Activated CD8-positive, alpha-beta memory T cell treated with anti-CD3 and anti-CD28 coated beads for 1 hour (primary cell): ENCODE measurements at places on chromosomes 5 and 9.
A peak's percentile ranks its signal among the peaks of the same experiment; 100 is the strongest.

GRCh38 chr5:157603333-157604190, 28.0 kb upstream of the ADAM19 start:
- DNase-seq: peak; percentile 25

- DNase-seq: no peak
Observed at GRCh38 chr5:127386557-127386956, 96.0 kb downstream of the MEGF10 start.

DNA sequence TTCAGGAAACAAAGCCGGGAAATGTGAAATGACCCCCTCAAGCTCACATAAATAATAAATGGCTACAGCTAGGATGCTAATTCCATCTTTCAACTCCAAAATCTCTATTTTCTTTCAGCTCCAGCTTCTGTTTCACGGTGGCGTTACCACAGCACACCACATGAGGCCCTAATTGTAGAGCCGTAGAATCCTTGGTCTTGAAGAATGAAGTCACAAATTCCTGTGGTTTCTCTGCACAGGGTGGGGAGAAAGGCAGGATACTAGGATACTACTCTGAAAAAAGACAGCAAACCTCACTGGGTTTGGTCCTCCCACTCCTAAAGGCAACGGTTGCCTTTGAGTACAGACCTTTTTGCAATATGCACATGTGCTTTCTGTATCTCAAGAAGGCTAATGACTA, 13.9 kb upstream of the RARS1 start:
- DNase-seq: no peak

- no peak for DNase-seq
Observed at GRCh38 chr5:37206736-37207135, 42.4 kb downstream of the CPLANE1 start.

DNA sequence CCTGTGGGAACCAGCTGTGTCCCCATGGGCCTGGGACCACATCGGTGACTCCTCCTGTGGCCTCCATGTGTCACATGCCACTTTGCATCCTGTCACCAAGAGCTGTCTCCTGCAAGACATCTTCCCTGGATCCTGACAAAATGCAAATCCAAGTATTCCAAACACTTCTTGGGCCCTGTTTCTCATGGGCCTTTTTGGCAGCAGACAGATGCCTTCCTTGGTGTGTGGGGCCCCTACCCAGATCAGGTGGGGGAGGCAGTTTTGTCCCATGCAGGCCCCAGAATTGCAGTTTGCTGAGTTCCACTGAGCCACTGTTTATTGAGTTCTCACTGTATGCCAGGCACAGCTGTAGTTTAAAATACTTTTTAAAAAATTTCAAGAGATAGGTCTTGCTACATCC, 62.5 kb upstream of the GABRP start:
- DNase-seq: no peak

DNA sequence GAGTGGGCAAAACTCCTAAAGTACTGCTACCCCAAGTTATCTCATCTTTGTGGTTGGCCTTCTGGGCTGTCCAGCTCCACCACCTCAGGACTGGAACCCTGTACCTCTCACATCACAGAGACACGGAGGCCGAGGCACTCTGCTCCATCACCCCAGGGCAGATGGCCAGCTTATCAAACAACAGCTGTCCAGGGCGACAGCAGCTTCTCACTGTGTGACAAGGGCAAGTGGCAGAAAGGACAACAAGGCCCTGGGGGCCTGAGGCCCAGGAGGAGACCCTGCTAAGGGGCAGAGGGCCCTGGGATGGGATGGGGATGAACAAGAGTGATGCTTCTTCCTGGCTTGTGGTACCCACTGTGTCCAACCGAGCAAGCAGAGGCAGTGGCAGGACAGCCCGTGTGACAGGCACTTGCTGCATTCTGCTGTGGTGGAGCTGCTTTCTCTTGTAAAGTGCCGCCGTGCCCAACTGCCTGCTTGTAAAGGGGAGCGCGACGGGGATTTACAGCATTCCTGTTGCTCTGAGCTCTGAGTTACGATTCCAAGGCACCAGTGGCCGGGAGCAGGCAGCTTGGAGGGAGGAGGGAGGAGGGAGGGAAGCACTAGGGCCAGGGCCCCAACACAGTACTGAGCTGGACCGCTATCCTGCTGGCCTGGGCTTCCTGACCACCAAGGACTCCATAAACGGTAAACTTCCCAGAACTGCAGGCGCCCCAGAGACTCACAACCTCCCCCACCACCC, 71.2 kb downstream of the SHB start:
- DNase-seq: no peak

DNA sequence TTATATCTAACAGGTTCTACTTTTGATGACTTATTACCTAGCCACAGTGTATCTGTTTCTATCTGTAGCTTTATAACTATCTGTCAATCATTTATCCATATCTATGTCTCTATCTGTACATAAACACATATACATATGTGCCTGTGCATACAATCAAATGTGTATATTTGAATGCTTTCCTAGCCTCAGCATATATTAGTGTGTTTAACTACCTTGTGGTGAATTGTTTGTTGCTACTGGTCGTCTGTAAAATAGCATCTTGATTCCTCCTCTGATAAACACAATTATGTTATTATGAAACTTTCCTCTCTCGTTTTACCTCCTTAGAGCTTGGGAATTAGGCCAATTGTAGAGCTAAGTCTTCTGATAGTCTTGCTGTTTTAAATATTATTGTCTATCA, 44.4 kb downstream of the PARP8 start:
- DNase-seq: no peak

DNA sequence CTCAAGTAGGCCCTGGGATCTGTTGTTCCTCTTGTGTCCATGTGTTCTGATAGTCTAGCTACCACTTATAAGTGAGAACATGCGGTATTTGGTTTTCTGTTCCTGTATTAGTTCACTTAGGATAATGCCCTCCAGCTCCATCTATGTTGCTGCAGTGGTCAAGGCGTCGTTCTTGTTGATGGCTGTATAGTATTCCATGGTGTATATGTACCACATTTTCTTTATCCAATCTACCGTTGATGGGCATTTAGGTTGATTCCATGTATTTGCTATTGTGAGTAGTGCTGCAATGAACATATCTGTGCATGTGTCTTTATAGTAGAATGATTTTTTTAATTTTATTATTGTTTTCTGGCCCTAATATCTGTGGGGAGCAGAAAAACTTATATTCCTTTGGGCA, 74.3 kb downstream of the MAT2B start:
- no peak for DNase-seq

- no peak for DNase-seq
Observed at GRCh38 chr5:125276096-125276495, 529.7 kb upstream of the ZNF608 start.

GRCh38 chr9:127578952-127579853, 32.9 kb upstream of the STXBP1 start:
- peak; percentile 57 for DNase-seq

GRCh38 chr5:171657473-171657872, 128.1 kb upstream of the SMIM23 start:
- DNase-seq: no peak

DNA sequence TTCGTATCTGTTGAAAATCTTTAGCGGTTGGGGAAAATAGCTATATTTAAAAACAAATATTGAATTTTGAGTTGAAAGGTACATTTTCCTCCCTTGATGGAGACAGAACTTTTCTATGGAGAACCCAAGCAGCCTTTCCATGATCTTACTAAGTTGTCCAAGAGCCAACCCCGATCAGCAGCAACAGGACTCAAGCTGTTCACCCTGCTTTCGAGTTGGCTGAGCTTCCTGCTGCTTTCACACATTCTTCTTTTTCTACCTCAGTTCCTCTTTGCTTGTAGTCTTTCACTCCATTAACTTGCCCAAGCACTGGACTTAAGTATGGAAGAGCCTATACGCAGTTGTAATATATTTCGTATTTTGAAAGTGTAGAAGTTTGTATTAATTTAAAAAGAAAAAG, 59.4 kb downstream of the IL6ST start:
- no peak for DNase-seq

GRCh38 chr9:126126807-126127206, 199.8 kb upstream of the MVB12B start:
- DNase-seq: no peak

DNA sequence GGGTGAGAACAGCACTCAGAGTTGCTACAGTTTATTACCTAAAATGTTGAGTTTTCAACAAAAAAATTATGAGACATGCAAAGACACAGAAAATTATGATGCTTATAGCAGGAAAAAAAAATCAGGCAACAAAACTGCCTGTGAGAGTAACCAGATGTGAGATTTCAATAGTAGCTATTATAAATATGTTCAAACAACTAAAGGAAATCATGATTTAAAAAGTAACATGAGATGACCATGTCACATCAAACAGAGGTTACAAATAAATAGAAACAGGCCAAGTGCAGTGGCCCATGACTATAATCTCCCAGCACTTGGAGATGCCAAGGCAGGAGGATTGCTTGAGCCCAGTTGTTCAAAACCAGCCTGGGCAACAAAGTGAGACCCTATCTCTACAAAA, 12.1 kb upstream of the RIMOC1 start:
- DNase-seq: no peak

DNA sequence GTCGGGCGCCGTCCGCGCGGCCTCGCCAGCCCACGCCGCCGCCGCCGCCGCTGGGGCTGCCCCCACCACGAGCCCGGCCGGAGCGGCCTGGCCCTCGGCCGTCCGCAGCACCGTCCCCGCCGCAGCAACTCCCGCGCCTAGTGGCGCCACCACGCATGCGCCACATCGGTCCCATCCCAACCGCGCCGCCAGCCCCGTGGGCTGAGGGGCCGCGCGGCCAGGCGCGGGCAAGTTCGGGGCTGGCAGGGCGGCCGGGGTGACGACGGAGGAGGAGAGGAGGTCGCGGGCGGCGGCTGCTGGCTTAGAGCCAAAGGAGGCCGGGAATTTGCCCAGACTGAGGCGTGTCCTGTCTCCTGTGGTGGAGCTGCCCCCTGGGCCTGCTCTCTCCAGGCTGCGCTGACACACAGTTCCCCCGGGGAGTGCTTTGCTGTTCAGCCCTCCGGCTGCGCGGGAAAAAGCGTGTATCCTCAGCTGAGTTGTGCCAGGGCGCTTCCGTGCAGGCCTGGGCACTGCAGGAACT, at the start of gene TUSC1:
Gene TUSC1 (minus strand): TSS at position 298 of the 520 bp plus-strand sequence. CDS start 132 bp downstream, at position 166.
- no peak for DNase-seq

DNA sequence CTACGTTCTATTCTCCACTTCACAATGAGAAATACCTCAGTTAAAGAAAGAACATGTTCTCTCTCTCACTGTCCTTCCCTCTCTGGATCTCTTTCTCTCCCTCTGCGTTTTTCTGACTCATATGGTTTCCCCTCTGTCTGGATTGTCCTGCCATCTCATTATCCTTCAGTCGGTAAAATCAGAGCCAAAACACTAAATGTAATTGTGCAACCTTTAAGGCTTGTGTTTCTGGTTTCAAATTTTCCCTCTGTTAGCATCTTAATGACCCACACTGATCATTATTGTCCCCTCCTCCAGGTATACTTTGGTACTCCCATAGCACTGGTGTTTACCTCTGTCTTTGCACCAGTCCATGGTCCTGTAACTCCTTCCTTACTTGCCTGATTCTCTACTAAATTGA, 509.4 kb upstream of the C9orf72 start:
- DNase-seq: no peak

DNA sequence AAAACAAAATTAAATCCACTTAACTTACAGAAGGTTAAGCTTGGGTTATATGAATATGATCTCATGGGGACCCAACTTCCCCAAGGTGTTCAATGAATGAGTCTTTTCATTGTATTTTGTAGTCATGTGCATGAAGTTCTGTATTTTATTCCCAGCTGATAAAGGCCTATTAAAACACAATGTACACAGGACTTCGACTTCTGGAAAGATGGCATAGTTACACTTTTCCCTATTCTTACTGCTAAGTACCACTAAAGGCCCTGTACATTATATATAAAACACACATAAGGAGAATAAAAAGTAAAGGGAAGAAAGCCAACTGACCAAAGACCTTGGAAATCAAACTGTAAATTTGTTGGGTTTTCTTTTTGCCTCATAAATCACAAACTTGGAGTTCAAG, 222.4 kb downstream of the SAXO1 start:
- no peak for DNase-seq

DNA sequence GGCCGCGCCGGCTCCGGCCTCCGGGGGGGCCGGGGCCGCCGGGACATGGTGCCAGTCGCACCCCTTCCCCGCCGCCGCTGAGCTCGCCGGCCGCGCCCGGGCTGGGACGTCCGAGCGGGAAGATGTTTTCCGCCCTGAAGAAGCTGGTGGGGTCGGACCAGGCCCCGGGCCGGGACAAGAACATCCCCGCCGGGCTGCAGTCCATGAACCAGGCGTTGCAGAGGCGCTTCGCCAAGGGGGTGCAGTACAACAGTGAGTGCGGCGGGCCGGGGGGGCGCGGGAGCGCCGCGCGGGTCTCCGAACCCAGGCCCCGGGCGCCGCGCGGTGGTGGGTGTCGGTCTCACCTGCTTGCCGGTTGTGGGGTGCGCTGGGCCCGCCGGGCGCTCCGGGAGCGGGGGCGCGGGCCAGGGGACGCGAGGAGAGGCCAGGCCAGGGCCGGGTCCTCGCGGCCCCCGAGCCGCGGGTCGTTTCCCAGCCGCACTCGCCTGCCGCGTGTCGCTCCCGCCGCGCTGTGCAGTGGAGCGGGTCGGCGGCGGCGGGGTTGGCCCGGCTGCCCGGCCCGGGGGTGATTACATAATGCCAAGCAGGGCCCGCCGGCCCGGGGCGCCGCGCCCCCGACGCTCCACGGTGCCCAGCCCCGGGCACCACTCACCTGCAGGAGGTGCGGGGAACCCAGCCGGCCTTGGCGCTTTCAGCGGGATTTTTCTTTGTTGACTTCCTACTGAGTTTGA, 492 bp downstream of the RABL6 start:
- DNase-seq: peak; percentile 40

DNA sequence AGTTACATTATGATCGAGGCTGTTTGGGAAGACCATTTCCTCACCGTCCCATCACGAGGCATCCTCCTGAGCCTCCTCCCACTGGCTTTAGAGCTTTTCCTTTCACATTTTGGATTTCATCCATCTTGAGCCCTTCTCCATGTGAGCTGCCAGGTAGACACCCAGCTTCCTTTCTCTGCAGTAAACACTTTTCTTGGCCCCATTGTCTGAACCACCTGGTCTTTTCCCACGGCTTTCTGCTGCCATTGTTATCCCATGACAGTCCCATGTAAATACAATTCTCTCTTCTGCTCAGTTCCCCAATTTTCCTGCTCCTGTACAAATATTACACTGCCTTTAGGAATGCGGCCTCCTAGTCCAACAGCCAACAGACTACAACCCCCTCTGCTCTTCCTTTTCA, 24.1 kb downstream of the UBE2QL1 start:
- no peak for DNase-seq

- no peak for DNase-seq
Observed at GRCh38 chr9:134139081-134139480, 3.2 kb downstream of the WDR5 start.
